ENCODE measurements at places on chromosomes 3 and 15.

GRCh38 chr3:158405507-158405906, 165.5 kb upstream of the MLF1 start:
- DNase-seq = no peak

DNA sequence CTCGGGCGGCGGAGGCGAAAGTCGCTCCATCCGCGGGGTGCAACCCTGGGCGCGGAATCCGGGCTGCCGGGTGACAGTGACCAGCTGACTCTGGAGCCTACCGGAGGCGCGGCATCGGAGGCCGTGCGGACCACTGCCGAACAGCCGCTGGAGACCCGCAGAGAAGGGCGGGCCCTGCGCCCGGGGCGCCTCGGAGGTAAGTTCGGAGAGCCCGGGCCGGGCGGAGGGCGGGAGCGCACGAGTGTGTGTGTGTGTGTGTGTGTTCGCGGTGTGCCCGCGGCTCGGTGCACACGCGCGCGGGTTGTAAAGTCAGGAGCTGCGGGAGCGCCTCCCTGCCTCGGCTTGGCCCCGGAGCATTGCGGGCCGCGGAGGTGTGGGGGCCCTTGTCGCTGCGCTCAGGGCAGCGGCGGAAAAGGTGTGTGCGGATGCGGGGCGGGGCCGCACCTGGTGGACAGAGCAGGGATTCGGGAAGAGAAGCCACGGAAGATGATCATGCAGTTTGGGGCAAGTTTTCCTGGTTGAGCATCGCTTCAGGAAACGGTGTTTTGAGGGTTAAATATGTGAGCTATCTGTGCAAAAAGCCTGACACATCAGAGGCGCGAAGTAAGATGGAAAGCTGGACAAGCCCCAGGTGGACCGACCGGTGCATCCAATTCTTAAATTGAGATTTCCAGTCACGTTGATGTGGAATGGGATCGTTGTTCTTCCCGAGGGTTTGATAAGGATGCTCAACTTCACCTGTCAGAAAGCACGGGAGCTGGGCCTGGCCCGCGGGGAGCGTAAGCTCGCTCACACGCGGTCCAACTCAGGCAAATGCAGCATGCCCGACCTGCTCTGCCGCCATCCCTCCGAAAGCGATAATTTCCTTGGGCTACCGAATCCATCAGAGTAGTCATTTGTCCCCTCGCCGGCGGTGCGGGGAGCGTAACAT, 474 bp downstream of the MINAR1 start:
- DNase-seq = no peak

GRCh38 chr15:61777689-61778088, 282.6 kb downstream of the VPS13C start:
- no peak for DNase-seq

DNA sequence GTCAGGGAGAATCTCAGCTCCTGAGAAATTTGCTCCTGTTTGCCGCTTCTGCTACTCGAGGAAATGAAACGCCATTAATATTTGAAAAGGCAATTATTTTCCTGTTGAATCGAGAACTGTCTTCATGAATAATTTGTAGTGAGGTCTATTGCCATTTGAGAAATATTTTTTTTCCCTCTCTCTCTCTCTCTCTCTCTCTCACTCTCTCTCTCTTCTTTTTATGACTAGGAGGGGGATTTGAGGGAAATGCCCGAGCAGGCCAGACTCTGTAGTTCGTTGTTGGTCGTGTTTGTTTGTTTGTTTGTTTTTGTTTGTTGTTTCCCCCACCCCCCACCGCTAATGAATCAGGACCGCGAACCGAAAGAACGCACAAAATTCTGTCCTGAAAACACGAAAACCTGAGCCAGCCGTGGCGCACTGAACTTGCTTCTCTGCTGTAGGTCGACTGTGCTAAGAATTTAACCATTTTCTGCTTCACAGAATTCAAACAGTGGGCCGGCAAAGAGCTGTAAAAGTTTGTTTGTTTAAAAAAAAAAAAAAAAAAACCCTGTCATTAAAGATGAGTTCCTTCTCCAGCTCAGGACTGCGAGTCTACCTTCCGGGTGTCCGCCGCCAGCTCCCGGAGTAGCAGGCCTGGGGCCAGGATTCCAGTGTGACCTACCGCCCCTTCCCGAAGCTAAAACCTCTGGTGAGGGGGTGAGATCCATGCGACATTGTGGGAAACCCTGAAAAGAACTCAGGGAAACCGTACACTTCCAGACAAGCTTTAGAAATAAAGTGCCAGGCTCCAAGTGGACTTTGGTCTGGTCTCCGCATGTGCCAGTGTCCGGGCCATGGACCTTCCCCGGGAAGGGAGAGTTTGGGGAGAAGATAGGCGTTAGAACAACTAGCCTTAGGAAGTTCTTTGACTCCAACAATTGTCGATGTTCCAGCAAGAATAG, 12.1 kb downstream of the ZIC4 start:
- DNase-seq = peak; percentile 7

- DNase-seq = no peak
Measured at GRCh38 chr3:183515968-183516851, 39.3 kb downstream of the KLHL6 start.

- DNase-seq = no peak
Measured at GRCh38 chr15:77179541-77179998, 108.7 kb upstream of the TSPAN3 start.

DNA sequence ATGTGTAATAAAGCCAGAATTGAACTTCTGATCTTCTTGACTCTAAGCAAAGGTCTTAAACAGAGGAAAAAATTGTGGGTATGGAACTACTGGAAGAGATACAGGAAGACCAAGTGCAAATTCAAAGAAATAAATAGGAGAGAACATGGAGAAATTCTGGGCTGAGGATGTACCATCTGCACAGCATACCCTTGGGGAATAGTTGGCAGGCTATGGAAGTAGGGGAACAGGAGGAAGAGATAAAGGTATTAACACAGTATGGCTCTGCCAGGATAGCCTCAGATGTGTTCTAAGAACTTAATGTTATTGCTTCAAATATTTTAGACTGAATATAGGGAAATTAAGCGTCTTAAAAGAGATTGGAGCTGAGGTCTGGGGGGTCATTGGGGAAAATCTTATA, 485.4 kb downstream of the CNTN3 start:
- no peak for DNase-seq

- DNase-seq = no peak
Measured at GRCh38 chr3:20668411-20668810, 482.4 kb upstream of the SGO1 start.

DNA sequence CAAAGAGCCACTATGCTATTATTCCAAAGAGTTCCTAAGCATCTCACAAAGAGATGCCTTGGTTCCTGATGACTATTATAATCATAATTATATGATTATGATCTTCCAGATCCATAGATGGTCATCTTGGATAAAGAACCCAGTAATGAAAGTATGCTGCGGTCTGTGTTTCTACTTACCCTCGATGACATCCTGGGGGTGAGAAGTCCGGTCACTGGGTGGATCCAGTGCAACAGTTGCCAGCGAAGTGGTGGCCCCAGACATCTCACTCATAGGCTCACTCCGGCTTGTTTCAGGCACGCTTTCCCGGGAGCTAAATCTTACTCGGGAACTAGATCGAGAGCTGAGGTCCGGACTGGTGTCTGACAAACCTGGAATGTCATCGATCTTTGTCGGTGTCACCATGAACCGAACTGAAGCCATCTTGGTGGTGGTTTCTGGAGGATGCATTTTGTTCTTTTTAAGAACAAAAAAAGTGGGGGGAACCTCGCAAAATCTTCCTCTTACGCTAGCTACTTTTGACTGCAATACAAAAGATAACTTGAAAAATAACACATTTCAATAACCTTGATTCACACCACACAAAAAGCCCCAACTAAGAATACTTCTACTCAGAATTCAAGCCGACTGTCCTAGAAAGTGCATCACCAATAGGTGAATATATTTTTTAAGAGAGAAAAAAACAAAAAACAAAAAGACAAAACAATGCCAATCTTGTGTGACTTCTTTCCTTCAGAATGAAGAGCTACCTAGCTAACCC, 1.2 kb downstream of the SLC12A6 start:
- DNase-seq = no peak

GRCh38 chr3:124699686-124700396, 30.4 kb upstream of the UMPS start:
- no peak for DNase-seq

DNA sequence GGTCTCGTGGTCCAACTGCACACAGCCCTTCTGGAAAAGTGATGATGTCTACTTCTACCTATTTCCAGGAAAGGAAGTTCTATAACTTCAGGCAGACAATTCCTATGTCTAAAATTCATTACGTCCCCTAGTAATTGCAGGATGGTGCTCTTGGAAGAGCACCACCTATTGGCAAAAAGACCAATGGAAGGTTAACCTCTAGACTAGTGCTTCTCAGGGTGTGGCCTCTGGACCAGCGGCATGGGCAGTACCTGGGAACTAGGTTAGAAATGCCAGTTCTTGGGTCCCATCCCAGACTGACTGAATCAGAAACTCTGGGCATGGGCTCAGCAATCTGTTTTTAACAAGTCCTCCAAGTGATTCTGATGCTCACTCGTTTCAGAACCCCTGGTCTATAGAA, 258.3 kb upstream of the ICE2 start:
- no peak for DNase-seq

- DNase-seq = no peak
Measured at GRCh38 chr3:72494626-72495025, 353.6 kb downstream of the SHQ1 start.

DNA sequence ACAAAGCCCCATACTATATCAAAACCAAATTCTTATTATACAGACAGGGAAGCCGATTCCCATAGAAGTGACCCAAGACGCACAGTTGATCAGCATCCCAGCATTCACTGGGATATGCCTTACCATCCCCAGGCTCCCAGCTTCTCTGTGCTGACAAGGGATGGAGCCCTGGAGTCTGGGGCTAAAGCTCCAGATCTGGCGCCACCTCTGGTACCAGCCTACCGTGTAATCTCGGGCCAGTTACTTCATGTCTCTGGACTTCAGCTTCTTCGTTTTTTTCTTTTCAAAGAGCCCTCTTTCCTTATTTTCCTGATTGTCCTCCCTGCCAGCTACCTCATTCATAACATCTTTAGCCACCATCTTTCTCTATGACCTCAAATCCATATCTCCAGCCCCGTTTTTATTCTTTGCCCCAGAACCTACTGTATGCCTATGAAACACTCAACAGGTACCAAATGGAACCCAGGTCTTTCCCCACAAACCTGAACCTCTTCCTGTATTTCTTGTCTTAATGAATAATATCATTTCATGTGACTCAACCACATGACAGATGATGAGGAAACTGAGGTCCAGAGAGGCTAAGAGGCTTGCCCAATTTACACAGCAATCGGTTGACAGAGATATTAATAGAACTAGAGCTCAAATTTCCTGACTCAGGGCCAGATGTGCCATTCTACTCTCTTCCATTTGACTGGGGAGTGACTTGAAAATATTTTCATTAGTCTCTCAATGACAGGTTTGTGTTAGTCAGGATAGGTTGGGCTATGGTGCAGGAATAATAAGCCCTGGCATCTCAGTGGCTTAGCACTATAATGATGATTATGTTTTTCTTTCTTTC, 85.4 kb upstream of the TLE3 start:
- DNase-seq = no peak

DNA sequence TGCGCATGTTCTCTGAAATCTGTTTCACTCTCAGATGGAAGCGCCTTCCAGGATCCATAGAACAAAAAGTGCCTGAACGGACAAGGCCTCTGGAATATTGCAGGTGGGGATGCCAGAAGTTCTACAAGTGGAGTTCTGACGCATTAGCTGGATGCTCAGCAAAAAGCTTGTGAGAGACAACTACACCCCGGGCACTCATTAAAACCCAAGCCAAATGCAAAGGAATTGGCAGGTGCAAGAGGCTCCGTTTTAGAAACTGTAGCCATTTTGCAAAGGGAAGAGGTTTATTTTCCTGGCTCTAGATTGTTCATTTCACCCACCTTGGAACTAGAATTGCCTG, 35.2 kb upstream of the SLC24A5 start:
- no peak for DNase-seq

- no peak for DNase-seq
Measured at GRCh38 chr3:42662813-42663535, 9.5 kb downstream of the ZBTB47 start.

GRCh38 chr3:37912052-37912733, 50.5 kb downstream of the CTDSPL start:
- no peak for DNase-seq

DNA sequence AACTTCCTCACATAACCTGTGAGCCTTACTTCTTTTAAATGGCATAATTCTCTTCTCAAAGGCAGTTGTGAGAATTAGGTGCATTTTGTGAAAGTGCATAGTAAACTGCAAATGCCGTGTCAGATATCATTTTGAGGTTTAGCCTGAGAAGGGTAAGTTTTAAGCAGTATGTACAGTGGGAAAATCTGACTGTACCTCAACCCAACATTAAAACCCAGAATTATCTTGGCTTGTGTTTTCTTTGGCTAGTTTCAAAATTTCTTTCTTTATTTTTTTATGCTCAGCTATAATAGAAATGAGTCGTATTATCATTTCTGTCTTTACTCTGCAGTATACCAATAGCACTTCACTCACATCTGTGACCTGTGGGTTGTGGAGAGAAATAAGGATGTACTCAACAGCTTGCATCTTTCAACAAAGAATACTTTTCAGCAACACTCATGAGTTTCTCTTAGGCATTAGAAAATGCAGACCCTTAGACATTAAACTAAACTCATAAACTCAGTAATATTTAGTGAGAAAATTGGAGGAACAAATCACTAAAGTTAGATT, 65.7 kb downstream of the RASA2 start:
- DNase-seq = no peak

GRCh38 chr3:66361356-66361755, 139.5 kb downstream of the LRIG1 start:
- DNase-seq = no peak

GRCh38 chr15:73305331-73306211, 63.2 kb downstream of the HCN4 start:
- peak; percentile 72 for DNase-seq

DNA sequence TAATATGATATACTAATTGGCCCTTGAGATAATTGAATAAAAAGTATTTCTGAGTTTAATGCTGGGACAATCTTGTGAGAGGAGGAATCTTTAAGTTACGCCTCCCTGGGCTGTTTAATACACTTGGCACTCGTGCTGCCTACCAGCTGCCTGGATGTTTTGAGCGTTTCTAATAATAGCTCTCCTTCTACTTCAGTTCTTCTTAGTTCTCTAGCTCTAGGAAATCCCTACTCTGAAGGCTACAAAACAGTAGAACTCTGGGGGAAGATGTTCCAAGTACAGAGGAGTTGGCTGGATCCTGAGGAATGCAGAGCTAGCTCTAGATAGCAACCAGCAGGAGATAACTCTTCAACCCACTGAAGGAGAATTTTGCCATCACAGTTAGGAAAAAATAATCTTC, 3.5 kb downstream of the NAALADL2 start:
- DNase-seq = no peak

- DNase-seq = no peak
Measured at GRCh38 chr15:23385886-23386430, 31.4 kb downstream of the GOLGA8S start.

DNA sequence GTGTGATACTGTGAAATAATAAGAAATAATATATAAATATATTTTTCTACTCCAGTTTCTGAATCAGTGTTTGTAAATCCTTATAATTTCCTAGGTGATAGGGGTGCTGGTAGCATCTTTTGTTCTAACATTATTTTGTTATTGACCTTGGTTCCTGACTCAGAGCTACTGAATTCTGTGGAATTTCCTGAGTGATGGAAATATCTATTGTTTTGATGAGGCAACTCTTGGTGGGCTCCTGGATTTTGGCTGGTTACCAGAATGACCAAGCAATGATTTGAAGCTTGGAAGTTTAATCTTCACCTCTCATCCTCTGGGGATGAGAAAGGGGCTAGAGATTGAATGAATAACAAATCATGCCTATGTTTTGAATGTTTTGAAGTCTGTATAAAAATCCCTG, 377.3 kb downstream of the LPP start:
- no peak for DNase-seq

GRCh38 chr3:7204848-7205156, 343.9 kb downstream of the GRM7 start:
- no peak for DNase-seq

All from NCI-H510A (cell line).